ENCODE measurements at places on chromosomes 5 and 9. TPM values are rescaled to one million over a fixed set of nuclear protein-coding genes. Genes with fewer than 3 reads are reported as not detected.

ARAP3 gene
- total RNA-seq, result 7.7 TPM

GALNT12 gene
- 4.5 TPM for total RNA-seq

LCN6 gene
- total RNA-seq, result not detected

TMEFF1 gene
- 0.43 TPM for total RNA-seq

RPP25L gene
- 14.7 TPM for total RNA-seq

EPB41L4B gene
- total RNA-seq, result 0.32 TPM

PCDH1 gene
- total RNA-seq, result 3.5 TPM

Data from fibroblast of villous mesenchyme (primary cell).